Tongue (tissue), 3 donors: ENCODE measurements at places on chromosomes 7 and 10. TPM values are rescaled to one million over a fixed set of nuclear protein-coding genes. Genes with fewer than 3 reads are reported as not detected.

The PAXIP1 gene
- total RNA-seq, result 15.6 TPM

The SEMA3A gene
- total RNA-seq, result 16.1 TPM

DNA sequence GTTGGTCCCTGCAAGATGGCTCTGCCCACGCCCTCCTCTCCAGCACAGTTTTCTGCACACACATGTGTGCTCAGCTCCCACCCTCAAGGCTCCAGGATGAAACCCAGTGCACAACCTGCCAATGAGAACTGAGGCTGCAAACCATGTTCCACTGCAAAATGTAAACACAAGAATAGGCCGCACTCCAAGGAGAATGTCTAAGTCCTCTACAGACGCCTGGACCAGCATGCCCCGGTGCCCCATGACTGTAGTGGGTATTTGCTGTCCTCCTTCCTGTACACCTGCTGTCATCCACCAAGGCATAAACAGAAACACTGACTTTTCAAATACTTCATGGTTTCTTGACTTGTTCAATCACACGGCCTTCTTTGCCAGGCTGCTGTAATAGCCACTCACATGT is 72.6 kb downstream of the COBL start:
- DNase-seq, result no peak

- no peak for DNase-seq
Measured at GRCh38 chr10:71852355-71852937, 1.4 kb upstream of the PSAP start.

- no peak for DNase-seq
Measured at GRCh38 chr7:146641491-146641890, 524.9 kb downstream of the CNTNAP2 start.

DNA sequence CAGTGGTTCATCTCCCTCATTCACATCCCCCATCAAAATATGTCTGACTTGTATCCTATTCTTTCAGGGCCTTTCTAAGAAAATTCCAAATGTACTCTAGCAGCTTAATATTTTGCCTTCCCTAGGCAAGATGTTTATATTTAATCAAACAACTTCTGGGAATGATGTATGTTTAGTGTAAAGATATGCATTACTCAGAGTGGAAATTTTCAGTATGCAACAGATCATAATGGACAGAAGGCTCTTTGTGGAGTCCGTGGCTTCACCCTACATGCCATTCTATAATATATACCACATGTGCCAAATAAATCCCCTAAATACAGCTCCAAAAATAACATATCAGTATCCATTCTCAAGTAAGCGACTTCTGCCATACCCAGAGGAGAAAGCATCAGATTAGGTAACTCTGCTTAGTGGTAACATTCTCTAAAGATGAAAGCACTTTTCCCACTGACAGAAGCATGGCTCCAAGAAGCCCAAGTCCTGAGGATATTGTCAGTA is 316.6 kb downstream of the KCNMA1 start:
- DNase-seq, result peak; percentile 30
